ENCODE measurements at places on chromosomes 6 and 20. TPM values are rescaled to one million over a fixed set of nuclear protein-coding genes. Genes with fewer than 3 reads are reported as not detected.

- peaks cover 26% of the 10 kb centered on the region for H3K4me1 ChIP-seq
- no peaks in the 10 kb centered on the region for H3K27me3 ChIP-seq
- H3K36me3 ChIP-seq: peaks cover 13% of the 10 kb centered on the region
- H3K27ac ChIP-seq: no peak overlapping the region
- DNase-seq: no peak
- no peak overlapping the region for H3K4me3 ChIP-seq
These were observed 310.1 kb downstream of the UTRN start for GRCh38 chr6:144595266-144595665.

DNA sequence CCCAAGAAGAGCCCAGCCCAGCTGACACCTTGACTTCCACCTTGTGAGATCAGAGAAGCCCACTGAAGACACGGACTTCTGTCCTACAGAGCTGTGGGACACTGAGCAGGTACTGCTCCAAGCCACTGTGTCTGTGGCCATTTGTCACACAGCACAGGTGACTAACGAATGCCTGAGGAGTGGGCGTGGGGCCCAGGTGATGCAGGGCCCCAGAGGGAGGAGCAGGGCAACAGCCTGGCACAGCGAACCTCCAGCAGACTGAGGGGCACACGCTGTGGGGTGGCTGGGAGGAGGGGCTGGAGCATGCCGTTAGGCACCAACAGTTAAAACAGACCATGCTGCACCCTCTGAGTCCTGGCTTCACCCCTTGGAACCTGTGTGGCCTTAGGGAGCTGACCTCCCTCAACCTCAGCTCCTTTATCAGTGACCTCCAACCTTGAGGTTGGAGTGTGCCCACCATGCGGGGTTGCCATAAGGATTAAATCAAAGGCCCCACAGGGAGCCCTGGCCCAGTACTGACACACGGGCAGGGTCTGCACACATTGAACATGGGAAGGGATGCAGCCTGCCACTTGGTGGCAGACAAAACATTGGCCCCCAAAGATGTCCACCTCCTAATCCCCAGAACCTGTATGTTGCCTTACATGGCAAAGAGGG lies 119.9 kb upstream of the CST7 start:
- no peak for DNase-seq
- no peak overlapping the region for H3K4me3 ChIP-seq
- no peaks in the 10 kb centered on the region for H3K36me3 ChIP-seq
- no peaks in the 10 kb centered on the region for H3K4me1 ChIP-seq

- no peak overlapping the region for H3K27ac ChIP-seq
- H3K27me3 ChIP-seq: peaks cover 50% of the 10 kb centered on the region
- DNase-seq: peak; percentile 63
- no peaks in the 10 kb centered on the region for H3K36me3 ChIP-seq
- peaks cover 26% of the 10 kb centered on the region for H3K4me1 ChIP-seq
These were observed 1.4 kb downstream of the MDGA1 start for GRCh38 chr6:37696220-37696840.

DNA sequence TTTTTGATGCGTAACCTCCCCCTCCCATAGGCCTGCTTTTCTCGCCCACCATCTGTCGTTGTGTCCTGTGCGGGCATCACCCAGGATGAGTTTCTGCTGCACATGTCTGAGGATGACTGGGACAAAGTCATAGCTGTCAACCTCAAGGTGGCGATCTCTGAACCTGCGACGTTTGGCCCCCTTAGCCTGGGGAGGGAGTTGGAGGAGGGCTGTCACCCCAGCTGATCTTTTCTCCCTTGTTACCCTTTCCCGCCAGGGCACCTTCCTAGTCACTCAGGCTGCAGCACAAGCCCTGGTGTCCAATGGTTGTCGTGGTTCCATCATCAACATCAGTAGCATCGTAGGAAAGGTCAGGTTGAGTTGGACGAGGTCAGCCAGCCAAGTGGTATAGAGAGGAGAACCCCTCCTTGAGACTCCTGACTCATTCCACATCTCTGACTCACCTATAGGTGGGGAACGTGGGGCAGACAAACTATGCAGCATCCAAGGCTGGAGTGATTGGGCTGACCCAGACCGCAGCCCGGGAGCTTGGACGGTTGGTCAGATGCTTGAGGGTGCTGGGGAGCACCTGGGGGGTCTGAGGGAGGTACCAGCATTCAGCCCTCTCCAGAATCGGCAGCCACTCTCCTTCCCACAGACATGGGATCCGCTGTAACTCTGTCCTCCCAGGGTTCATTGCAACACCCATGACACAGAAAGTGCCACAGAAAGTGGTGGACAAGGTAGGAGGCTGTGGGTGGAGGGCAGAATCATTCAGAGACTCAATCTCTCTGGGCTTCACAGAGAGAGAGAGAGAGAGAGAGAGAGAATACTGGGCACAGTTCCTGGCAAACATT lies 954 bp downstream of the HSD17B8 start:
- H3K27me3 ChIP-seq: no peaks in the 10 kb centered on the region
- peaks cover 49% of the 10 kb centered on the region for H3K36me3 ChIP-seq
- peak; percentile 81 for DNase-seq
- H3K27ac ChIP-seq: peak overlapping the region; percentile 96
- H3K4me1 ChIP-seq: peaks cover 68% of the 10 kb centered on the region

DNA sequence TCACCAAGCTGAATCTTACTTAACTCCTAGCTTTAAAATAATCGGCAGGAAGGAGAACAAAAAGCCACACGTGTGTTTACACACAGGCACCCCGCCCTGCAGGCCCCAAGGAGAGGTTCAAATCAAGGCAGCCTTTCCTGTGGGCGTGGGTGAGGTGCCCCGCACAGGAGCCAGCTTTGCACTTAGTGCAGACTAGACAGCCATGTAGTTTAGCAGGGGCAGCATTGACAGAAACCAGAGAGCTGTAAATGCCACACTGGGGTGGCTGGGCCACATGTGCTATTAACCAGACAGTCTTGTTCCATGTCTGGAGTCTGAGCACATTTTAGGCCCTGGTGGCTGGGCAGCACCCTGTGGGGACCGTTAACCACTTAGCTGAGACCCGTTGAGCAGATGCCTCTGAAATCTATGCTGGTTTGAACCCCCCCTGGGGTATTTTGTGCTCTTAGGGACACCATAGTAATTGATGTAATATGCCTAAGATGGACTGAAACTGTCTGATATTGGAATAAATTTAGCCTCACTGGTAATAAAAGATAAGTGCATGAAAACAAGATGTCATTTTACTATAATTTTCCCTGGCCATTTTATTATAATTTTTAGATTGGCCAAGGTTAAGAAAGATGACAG lies 106.4 kb upstream of the KCNG1 start:
- peaks cover 12% of the 10 kb centered on the region for H3K4me1 ChIP-seq
- H3K36me3 ChIP-seq: no peaks in the 10 kb centered on the region
- no peak overlapping the region for H3K4me3 ChIP-seq

DNA sequence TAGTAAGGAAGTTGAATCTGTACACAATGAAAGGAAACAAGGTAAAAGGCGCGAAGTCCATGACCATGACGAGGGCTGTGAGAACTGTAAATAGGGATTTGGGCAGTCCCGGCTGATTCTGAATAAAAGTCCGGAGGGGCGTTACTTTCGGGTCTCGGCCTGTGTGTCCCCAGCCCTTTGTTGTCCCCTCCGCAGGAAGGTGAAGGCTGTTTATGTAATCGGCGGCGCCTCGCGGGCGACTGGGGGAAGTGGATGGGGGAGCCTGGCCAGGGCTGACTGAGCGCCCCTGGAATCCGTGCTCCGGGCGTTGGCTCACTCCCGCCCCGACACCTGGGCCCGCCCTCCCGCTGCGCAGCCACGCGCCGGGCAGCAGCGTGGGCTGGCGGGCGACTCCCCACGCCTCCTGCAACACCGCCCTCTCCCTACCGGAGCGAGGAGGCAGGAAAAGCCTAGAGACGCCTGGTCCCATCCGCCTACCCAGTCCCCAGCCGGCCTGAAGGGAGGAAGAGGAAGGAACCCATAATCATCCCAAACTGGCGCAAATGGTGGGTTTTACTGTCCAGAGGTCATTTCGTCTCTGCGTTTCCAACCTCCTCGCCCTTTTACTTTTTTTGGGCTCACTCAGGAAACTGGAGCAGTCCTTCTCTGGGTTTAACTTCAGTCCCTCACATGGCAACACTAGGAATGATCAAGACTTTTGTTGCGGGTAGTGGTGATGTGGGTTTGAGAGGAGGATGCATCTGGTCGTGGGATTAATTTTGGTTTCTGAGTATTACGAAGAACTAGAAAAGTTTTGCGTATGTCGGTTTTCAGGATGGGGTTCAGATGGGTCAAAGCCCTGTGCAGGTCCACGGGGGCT lies 12.1 kb downstream of the TRIM31 start:
- peak; percentile 36 for DNase-seq
- peak overlapping the region; percentile 61 for H3K4me3 ChIP-seq
- H3K4me1 ChIP-seq: peaks cover 45% of the 10 kb centered on the region
- no peaks in the 10 kb centered on the region for H3K36me3 ChIP-seq
- H3K27ac ChIP-seq: no peak overlapping the region

DNA sequence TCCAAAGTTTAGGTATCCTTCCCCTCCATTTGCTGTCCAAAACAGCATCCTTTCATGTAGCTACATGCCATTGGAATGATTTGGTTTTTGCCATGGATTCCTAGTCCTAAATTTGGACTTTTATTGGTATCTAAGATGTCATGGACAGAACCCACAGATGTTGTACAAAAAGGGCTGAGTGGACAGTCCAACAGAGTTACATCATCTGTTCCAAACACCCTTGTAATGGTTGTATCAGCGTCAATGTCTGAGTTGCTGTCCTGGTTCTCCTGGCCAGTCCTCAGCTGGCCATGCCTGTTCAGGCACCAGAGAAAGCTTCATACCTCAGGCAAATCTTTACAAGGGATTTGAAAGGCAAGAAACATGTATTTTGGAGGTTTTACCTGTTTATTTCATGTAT lies 191.3 kb downstream of the ESR1 start:
- no peaks in the 10 kb centered on the region for H3K27me3 ChIP-seq
- no peak overlapping the region for H3K27ac ChIP-seq
- no peaks in the 10 kb centered on the region for H3K36me3 ChIP-seq
- DNase-seq: no peak
- no peak overlapping the region for H3K4me3 ChIP-seq

The EFCAB8 gene
- total RNA-seq: 0.40 TPM

The TGM2 gene
- total RNA-seq: 0.04 TPM

The OR12D3 gene
- total RNA-seq: not detected

Data from activated CD4-positive, alpha-beta T cell treated with anti-CD3 and anti-CD28 coated beads for 36 hours (primary cell).